ENCODE measurements at places on chromosomes 6 and 20. TPM values are rescaled to one million over a fixed set of nuclear protein-coding genes. Genes with fewer than 3 reads are reported as not detected.

WDR27 gene
- 31.2 TPM for total RNA-seq

OGFR gene
- total RNA-seq = 87.8 TPM

ASCC3 gene
- 64.8 TPM for total RNA-seq

SIRPD gene
- total RNA-seq = not detected

NANP gene
- total RNA-seq = 5.9 TPM

MEA1 gene
- 61.8 TPM for total RNA-seq

MATN4 gene
- 0.64 TPM for total RNA-seq

MOXD1 gene
- total RNA-seq = not detected

SLX4IP gene
- total RNA-seq = 6.0 TPM

RALY gene
- 221 TPM for total RNA-seq

BCL2L1 gene
- total RNA-seq = 69.8 TPM

ISM1 gene
- total RNA-seq = 0.23 TPM

SIRPG gene
- 93.8 TPM for total RNA-seq

CNBD2 gene
- 7.8 TPM for total RNA-seq

IFNGR1 gene
- 13.3 TPM for total RNA-seq

MUC21 gene
- not detected for total RNA-seq

MYT1 gene
- not detected for total RNA-seq

- no peak for DNase-seq
- peaks cover 4% of the 10 kb centered on the region for H3K36me3 ChIP-seq
- H3K4me3 ChIP-seq = no peak overlapping the region
- no peak overlapping the region for H3K27ac ChIP-seq
These were observed 14.2 kb downstream of the TUBB2A start for GRCh38 chr6:3143158-3143557.

DNA sequence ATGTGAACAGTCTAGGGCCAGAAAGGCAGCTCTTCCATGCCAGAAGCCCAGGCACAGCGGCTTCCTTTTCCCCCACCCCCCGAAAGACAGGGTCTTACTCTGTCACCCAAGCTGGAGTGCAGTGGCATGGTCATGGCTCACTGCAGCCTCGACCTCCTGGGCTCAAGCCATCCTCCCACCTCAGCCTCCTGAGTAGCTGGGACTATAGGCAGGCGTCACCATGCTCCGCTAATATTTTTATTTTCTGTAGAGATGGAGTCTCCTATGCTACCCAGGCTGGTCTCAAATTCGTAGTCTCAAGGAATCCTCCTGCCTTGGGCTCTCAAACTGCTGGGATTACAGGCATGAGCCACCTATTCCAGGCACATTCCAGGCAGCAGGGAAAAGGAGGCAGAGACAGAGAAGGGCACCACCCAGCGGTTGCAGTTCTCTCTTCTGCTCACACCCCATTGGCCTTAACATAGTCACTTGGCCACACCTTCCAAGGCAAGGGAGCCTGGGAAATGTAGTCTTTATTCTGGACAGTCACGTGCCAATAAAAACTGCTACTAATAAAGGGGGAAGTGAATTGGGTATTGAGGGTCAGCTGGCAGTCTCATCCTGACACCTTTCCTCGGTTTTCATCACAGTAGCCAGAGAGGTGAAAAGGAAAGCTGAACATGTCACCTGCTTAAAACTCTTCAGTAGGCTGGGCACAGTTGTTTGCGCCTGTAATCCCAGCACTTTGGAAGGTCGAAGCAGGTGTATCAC is 205.9 kb downstream of the ZMYND8 start:
- peaks cover 3% of the 10 kb centered on the region for H3K27me3 ChIP-seq
- H3K36me3 ChIP-seq = no peaks in the 10 kb centered on the region
- no peak for DNase-seq

DNA sequence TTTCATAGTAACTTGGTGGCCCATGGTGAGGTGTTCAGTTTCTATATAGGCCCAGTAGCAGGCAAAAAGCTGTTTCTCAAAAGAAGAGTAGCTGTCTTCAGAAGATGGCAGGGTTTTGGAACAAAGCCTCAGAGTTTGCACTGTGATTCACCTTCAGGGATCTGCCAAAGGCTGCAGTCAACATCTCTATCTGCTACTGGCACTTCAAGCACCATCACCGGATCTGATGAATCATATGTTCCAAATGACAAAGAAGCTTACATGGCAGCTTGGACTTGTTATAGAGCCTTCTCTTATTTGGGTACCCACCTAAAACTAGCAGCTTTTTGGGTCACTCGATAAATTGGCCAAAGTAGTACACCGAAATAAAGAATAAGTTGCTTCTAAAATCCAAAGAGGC is 39.5 kb downstream of the PKIB start:
- H3K27ac ChIP-seq = no peak overlapping the region
- no peaks in the 10 kb centered on the region for H3K4me1 ChIP-seq
- H3K36me3 ChIP-seq = no peaks in the 10 kb centered on the region
- no peaks in the 10 kb centered on the region for H3K27me3 ChIP-seq

DNA sequence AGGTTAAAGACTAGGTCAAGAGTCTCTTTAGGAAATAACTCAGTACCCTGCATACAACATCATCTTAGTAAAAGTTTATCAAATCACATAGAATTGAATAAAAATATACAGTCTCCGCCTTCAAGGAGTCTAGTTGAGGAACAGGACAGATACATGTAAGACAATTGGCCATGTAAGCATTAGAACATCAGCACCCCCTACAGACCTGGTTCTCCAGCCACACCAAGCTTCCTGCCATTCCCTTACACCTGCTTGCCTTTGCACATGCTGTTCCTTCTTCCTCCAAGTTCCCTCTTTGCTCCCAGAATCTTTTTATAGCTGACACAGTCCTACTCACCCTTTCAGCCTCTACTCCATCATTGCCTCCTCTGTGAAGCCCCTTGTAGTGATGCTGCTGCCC is 187.8 kb upstream of the LRFN2 start:
- H3K4me1 ChIP-seq = no peaks in the 10 kb centered on the region
- DNase-seq = no peak
- peaks cover 26% of the 10 kb centered on the region for H3K27me3 ChIP-seq
- no peak overlapping the region for H3K4me3 ChIP-seq

GRCh38 chr6:98797217-98797994 is 37.0 kb upstream of the POU3F2 start:
- no peaks in the 10 kb centered on the region for H3K36me3 ChIP-seq
- no peak for DNase-seq
- no peak overlapping the region for H3K27ac ChIP-seq
- H3K4me3 ChIP-seq = no peak overlapping the region
- H3K4me1 ChIP-seq = no peaks in the 10 kb centered on the region

DNA sequence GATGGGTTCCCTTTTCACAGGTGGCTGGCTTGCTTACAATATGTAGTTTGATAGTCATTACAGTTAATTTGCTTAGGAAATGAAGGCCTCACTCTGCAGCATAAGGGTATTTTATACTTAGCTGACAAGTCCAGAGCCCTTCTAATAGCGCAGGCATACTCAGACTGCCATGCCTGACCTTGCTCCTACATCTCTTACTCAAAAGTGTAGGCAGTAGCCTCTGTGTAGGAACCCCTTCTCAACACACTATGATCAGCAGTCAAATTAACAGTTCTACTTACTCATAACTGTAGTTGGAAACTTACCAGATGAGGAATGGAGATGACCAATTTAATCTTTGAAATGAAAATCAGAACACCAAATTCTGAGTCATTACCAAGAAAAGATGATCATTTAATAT is 373.5 kb downstream of the TBC1D32 start:
- H3K36me3 ChIP-seq = no peaks in the 10 kb centered on the region
- no peak overlapping the region for H3K4me3 ChIP-seq
- no peaks in the 10 kb centered on the region for H3K27me3 ChIP-seq
- DNase-seq = no peak

DNA sequence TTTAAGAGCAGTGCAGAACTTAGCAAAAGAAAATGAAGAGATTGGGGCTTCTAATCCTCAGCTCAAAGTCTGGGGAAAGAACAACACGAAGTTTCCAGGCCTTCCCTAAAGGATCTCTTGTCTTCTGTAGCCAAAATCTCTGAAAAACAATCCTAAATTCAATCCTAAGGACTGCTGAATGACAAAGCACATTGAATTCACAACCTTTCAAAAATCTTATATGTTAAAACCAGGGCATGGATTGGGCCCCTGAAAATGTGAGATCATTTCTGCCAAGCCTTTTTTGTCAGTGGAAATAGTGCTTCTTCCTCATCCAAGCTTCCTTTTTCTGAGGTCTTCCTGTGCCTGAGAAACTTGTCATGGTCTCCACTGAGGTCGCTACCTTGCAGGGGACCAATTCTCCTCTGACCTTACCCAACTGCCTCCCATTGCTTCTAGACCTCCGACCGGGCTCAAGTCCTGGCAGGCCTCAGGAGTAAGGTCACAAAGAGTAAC is 126.2 kb upstream of the ARID1B start:
- DNase-seq = no peak
- peaks cover 26% of the 10 kb centered on the region for H3K27me3 ChIP-seq
- no peaks in the 10 kb centered on the region for H3K36me3 ChIP-seq
- no peak overlapping the region for H3K4me3 ChIP-seq
- H3K27ac ChIP-seq = no peak overlapping the region
- H3K4me1 ChIP-seq = peaks cover 9% of the 10 kb centered on the region

DNA sequence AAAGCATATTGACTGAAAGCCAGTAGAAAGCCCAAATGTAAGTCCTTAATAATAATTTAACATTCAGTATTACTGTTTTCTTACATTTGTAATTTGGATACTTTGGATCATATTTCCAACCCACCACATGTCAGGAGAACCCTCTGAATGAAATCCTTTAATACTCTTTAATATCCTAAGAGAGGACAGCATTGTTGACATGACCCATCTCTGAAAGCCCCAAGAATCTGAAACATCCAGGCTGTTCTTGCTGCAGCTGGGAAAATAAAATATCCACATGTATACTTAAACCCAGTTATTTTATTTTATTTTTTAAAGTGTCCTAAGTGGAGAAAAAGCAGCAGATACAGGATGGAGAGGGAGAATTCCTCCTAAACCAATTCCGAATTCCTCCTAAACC is 130.8 kb upstream of the RIPOR2 start:
- H3K27me3 ChIP-seq = peaks cover 6% of the 10 kb centered on the region
- H3K27ac ChIP-seq = no peak overlapping the region
- peaks cover 2% of the 10 kb centered on the region for H3K36me3 ChIP-seq
- H3K4me1 ChIP-seq = peaks cover 5% of the 10 kb centered on the region

DNA sequence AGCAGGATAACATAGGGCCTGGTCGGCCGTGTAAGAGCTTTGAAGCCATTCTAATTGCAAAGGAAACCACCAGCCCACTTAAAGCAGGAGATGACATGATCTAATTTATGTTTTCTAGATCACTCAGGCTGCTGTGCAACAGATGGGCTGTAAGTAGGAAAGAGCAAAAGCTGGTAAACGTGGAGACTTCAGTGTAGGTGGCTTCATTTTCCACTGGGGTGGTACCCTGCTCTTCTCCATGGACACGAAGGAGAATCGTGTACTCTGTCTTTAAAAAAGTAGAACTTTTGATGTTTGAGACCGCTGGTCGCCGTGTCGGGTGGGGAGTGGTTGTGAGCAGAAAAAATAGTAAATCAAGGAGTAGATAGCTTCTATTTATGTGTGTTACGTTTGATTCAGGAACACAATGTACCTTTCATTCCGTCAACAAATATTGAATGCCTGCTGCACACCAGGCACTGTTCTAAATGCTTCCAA is 6.4 kb downstream of the CASS4 start:
- peak overlapping the region; percentile 90 for H3K27ac ChIP-seq
- no peaks in the 10 kb centered on the region for H3K27me3 ChIP-seq
- H3K4me3 ChIP-seq = peak overlapping the region; percentile 52
- no peak for DNase-seq
- H3K36me3 ChIP-seq = peaks cover 48% of the 10 kb centered on the region

DNA sequence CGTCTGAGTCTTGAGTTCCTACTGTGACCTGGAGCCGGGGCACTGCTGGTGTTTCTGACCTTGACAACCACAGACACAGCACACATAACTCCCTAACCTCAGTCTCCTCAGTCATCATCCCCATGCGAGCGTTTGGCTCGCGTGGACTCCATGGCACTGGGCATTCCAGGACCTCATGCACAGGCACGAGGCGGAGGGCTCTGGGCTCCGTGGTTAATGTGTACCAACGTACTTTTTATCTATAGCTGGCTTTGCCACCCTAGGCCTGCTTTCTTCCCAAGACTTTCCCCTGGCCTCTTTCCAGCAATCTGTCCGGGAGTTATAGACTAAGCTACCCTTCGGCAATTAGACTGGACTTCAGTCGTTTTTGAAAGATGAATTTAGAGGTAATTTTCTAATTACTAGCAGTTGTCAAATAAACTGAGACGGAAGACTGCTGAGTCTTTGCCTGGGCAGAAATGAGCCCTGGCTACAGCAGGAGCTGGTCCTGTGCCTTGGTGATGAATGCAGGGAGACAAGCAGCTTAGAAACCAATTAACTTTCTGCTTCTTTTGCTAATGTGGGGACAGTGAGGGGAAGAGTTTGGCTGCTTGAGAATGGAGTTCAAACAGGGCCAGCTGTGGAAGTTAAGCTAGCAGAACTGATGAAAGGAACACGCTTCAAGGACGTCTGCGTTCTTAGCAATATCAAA is 16.1 kb upstream of the CTCFL start:
- no peaks in the 10 kb centered on the region for H3K4me1 ChIP-seq
- H3K27ac ChIP-seq = no peak overlapping the region
- no peak for DNase-seq
- H3K27me3 ChIP-seq = peaks cover 44% of the 10 kb centered on the region

DNA sequence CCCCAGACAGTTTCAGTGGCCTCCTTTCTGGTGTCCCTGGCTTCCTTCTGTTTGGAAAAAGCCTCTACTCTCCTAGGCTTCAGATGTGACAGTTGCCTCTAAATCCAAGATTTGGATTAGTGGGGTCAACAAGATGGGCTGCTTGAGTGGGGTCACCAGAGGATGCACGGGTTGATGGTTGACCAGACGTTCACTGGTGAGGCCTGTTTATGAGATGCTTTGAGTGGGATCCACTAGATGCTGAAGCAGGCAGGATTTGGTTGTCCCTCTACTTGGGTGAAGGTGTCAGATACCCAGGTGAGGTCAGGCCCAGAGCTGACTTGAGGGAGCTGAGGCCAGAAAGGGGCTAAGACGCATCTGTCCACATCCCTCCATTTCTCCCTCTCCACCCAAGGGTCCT is 8.1 kb upstream of the DLGAP4 start:
- H3K4me3 ChIP-seq = no peak overlapping the region
- H3K36me3 ChIP-seq = no peaks in the 10 kb centered on the region
- peaks cover 49% of the 10 kb centered on the region for H3K27me3 ChIP-seq
- no peaks in the 10 kb centered on the region for H3K4me1 ChIP-seq

- H3K4me1 ChIP-seq = peaks cover 2% of the 10 kb centered on the region
- H3K36me3 ChIP-seq = peaks cover 1% of the 10 kb centered on the region
- H3K27ac ChIP-seq = no peak overlapping the region
- peaks cover 2% of the 10 kb centered on the region for H3K27me3 ChIP-seq
- H3K4me3 ChIP-seq = no peak overlapping the region
- no peak for DNase-seq
These were observed 297.7 kb downstream of the CDC5L start for GRCh38 chr6:44685213-44685612.

All from activated CD8-positive, alpha-beta memory T cell treated with anti-CD3 and anti-CD28 coated beads, Interleukin-2, amount 10 ng/mL, durations not matched to agents 7 days and 5 days (primary cell).